HT1080 (cell line): ENCODE measurements at places on chromosomes 3 and 15.

DNA sequence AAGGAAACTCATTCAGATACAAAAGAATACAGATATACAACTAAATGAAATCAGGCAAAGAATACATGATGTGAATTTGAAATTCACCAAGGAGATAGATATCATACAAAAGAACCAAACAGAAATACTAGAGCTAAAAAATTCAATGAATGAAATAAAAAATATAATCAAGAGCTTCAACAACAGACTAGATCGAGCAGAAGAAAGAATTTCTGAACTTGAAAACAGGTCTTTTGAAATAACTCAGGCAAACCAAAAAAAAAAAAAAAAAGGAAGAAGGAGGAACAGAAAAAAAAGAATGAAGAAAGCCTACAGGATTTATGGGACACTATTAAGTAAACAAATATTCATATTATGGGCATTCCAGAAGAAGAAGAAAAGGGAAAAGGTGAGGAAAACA, 137.8 kb downstream of the DMXL2 start:
- DNase-seq: no peak

GRCh38 chr3:59085976-59086375, 36.2 kb upstream of the CFAP20DC start:
- DNase-seq: no peak

DNA sequence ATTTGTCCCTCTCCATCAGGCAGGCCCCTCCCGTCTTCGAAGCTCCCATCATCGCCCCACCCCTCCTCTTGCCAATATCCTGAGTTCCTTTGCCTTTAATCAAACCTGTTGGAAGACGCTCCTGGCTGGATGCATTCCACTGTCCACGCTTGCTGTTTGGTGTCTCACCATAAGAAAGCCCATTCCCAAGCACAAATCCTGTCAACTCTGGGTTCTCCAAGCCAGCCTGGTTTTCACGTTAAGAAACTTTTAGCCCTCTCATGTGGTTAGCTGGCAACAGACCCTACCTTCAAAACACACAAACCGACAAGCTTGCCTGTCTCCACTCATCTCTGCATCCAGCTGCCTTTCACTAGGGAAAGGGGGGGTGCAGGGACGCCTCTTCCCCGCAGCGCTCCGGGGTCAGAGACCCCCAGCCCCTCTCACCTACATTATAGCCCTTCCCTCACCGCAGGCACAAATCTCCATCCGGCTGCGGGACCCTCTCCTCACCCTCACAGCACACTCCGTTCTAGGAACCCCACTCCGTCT, 1.1 kb downstream of the GORASP1 start:
- DNase-seq: no peak

GRCh38 chr3:192867645-192868044, 50.0 kb downstream of the MB21D2 start:
- DNase-seq: no peak

- peak; percentile 20 for DNase-seq
Measured at GRCh38 chr3:102512734-102513504, 78.1 kb downstream of the ZPLD1 start.

DNA sequence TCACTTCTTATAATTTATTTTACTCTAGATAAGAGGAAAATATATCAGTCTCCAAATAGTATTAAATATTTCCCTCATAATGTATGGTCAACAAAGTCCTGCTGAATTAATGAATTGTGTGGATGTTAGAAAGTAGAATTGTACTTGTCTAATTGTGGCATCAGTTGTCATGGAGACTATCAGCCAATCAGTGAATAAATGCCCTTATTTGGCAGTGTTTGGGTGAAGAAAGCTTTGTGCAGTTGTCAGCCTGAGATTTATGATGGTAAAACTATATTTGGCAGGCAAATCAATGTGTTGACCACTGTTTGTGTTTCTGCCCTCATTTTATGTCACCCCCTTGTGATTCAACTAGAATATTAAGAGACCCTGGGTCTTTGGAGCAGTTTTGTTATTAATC, 293.6 kb upstream of the MDFIC2 start:
- DNase-seq: no peak

DNA sequence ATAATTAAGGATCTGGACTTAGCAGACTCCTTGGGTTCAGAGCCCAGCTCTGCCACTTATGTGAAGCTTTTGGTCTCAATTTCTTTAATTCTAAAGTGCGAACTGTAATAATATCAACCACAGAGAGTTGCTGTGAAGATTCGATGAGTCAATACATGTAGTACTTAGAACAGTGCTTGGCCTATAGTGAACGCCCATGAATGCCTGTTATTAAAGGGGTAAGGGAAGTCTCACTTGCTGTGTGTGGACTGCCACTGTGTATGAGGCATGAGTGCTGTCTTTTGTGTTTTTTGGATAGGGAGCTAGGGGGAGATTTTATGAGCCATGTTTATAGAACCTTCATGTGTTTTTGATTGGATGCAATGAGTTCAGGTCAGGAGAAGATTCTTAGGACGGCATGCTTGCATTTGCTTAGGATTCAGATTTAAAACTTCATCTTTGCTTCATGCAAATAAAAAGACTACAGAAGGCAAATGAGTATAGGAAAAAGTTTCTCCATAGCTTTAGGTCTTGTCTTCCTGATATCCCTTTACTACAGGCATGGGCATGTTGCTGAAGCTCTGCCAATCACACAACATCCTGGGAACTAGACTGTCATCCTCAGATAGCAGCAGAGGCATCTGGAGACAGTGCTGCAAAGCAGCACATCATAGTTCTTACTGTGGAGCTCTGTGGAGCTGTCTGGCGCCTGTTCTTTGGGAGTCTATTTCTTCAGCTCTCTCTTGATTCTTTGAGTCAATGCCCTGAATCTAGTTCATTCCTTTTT, 50.0 kb downstream of the PLS1 start:
- DNase-seq: peak; percentile 63

GRCh38 chr3:183635107-183635430, 354 bp upstream of the KLHL24 start:
- no peak for DNase-seq

GRCh38 chr3:81863756-81864155, 102.3 kb upstream of the GBE1 start:
- no peak for DNase-seq
